ENCODE measurements at places on chromosomes 6 and 20. TPM values are rescaled to one million over a fixed set of nuclear protein-coding genes. Genes with fewer than 3 reads are reported as not detected.

OPN5 gene
- polyA plus RNA-seq, result not detected

ID4 gene
- 0.51 TPM for polyA plus RNA-seq

PARD6B gene
- polyA plus RNA-seq, result 0.30 TPM

BPIFA3 gene
- not detected for polyA plus RNA-seq

MPIG6B gene
- not detected for polyA plus RNA-seq

HEY2 gene
- polyA plus RNA-seq, result not detected

ZNF334 gene
- polyA plus RNA-seq, result 0.99 TPM

TBX18 gene
- 2.4 TPM for polyA plus RNA-seq

RBPJL gene
- polyA plus RNA-seq, result not detected

SLC32A1 gene
- polyA plus RNA-seq, result not detected

TRDN gene
- not detected for polyA plus RNA-seq

C20orf202 gene
- not detected for polyA plus RNA-seq

HTR1E gene
- polyA plus RNA-seq, result not detected

B3GAT2 gene
- polyA plus RNA-seq, result not detected

DNA sequence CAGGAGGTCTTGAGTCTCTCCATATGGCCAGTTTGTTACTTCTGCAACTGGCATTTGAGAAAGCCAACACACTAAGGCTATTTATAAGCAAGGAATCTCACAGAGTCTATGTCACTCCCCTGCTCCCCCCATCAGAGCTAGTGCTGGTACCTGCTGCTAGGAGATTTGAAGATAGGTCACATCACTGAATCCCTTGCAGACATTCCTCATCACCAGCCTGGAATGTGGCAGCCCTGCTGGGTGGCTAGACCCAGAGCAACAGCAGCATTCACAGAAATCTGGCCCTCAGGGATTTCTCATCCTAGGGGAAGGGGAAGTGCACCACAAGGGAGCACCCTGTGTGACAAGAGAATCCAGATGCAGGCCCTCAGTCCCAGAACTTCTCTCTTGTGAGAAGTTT lies 672.1 kb downstream of the HACE1 start:
- no peak for DNase-seq

- DNase-seq, result no peak
Measured at GRCh38 chr6:16533210-16533609, 228.1 kb downstream of the ATXN1 start.

GRCh38 chr20:60062431-60063047 lies 104.3 kb downstream of the CDH26 start:
- DNase-seq, result peak; percentile 37

GRCh38 chr6:167426084-167426483 lies 101.2 kb downstream of the TTLL2 start:
- no peak for DNase-seq

DNA sequence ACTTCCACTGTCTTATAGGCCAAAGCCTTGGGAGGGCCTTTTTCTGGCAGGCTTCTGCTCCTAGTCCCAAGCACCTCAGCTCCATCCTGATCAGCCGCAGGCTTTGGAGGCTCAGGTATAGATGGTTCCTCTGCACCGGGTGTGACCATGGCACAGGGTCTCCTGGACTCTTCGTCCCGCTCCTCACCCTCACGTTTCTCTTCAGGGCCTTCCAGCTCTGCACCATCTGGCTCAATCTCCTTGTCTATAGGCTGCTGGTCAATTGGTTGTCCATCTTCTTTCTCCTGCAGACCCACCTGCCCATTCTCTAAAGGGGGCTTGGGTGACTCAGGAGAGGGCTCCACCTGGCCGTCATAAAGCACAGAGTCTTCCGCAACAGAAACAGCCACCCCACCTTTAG lies 37.0 kb downstream of the BFSP1 start:
- DNase-seq, result no peak

DNA sequence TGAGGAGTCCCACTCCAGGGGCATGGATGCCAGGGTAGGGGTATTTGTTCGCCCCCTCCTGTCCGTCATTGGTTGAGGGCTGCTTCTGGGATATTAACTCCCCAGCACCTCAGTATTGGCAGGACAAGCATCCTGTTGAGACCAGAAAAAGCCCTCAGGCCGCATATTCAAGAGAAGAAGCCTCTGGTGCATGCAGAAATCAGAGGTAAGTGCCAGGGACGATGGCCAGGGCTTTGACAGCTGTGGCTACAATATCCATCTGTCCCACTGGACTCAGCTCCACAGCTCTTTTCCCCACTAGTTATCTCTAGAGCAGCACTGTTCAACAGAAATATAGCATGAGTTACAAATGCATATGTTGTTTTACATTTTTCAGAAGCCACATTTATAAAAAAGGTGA lies 651.3 kb downstream of the KIF16B start:
- DNase-seq, result no peak

GRCh38 chr20:48912065-48912464 lies 9.4 kb upstream of the ARFGEF2 start:
- DNase-seq, result no peak

- peak; percentile 46 for DNase-seq
Measured at GRCh38 chr6:26331218-26332073, 33.6 kb upstream of the BTN3A2 start.

DNA sequence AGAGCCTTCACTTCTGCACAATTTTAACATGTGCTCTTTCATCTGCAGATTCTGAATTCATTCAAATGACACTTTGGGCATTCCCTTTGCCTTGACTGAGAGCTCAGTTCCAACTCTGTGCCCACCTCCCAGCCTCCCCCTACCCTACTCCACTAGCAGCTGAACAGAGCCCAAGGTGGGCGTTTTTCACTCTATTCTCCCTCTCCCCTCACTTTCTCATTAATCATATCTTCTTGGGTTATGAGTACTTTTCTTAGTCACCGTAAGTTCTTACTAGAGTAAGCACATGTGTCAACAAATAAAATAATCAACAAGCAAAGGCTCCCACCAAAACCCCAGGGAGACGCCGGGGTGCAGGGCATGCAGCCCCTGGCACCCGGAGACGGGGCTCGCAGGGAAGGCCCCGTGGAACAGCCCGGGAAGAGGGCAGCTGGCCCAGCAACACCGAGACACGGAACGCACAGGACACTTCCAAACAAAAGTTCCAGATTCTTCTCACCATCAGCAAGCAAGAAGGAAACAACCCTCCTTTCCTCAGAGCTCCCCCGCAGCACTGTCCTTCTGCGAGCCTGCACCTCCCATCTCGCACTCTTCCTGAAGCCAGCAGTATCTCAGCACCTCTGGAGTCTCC lies 34.1 kb downstream of the TAF4 start:
- no peak for DNase-seq

- DNase-seq, result no peak
Measured at GRCh38 chr20:49697071-49697470, 16.6 kb downstream of the B4GALT5 start.

DNA sequence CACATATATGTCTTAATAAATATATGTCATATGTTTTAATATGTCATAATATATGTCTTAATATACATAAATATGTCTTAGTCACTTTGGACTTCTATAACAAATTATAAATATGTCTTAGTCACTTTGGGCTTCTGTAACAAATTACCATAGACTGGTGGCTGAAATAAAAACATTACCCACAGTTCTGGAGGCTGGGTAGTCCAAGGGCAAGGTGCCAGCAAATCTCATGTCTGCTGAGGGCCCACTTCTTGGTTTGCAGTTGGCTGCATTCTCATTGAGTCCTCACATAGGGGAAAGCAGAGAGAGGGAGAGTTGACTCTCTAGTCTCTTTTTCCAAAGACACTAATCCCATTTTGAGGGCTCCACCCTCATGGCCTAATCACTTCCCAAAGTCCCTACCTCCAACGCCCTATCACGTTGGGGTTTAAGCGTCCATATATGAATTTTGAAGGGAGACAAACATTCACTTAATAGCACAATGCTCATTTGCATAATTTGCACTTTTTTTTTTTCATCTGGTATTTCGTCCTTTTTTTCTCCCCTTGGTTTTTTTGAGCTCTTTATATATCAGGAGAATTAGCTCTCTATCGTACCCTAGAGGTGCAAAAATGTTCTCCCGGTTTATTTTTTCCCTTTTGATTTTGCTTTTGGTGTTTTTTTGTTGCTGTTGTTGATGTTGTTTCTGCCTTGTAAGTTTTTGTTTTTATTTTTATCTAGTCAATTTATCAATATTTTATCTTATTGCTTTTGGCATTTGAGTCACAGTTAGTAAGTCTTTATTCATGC lies 266.4 kb downstream of the PLCB1 start:
- no peak for DNase-seq

DNA sequence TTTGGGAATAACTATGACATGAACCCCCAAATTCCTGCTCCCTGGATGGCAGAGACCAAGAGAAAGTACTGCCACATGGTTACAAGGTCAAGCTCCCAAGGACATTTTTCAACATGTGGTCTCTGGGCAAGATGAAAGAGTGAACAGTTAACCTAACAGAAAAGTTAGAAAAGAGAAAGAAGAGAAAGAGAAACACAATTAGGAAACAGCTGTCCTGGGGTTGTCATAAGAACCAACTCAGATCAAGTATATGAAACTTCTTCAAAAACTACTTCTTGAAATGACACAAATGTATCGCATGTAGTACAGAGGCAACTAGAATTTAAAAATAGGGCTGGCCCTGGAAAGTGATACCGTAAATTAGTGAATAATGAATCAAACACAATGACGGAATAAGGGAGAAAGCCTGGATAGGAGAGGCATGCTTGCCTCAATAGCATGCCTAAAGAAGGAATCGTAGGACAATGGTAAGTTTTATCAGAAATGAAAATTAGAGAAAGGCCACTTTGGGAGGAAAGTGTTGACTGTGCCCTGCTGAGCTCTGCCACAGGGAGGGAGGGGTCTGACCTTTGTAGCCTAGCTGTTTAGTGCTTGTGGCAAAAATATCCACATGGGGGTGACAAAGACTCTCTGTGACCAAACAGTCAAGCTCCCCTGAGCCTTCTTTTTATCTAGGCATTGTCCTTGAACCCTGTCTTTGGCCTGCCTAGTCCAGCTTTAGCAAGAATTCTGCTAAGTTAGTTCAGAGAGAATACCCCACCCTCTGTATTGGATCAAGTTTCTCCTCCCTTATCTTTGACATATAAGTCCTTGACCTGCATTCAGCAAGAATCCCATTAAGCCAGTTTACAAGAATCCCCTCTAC lies 4.3 kb upstream of the DCBLD1 start:
- no peak for DNase-seq

DNA sequence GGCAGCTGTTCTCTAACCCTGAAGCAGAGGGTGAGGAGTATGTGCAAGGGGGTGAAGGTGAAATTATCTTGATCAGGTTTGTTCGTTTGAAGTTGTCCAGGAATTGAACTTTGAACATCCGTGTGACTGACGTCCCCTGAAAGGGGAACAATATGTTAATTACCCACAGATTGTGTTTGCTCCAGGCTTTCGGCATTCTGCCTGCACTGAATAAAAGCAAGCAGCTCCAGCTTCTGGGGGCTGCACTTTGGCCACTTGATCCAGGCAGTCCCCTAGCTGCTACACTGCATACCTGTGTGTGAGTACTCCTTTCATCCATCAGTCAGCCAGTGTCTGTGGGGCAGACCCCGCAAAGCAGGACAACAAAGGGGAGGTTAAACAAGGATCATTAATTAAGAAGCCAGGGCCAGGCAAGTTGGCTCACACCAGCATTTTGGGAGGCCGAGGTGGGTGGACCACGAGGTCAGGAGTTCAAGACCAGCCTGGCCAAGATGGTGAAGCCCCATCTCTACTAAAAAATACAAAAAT lies 104.8 kb upstream of the BTN3A2 start:
- DNase-seq, result no peak

DNA sequence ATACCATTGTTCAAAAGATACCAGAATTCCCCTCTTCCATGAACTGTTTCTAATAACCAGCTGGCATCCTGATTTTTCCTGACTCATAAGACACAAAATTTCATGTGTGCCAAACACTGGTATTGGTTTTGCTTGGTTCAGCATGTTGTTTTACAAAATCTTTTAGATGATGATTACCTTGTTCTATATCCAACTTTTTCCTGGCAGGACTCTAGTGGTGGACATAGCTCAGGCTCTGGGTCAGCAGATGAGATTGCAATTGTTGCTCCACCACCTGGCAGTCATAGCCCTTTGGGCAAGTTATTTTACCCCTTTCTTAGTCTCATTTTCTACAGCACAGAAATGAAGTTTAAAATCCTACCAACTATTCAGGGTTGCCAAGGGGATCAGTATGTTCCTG lies 6.2 kb downstream of the TRIM38 start:
- DNase-seq, result peak; percentile 27

- DNase-seq, result no peak
Measured at GRCh38 chr6:34189806-34190503, 44.1 kb upstream of the GRM4 start.

DNA sequence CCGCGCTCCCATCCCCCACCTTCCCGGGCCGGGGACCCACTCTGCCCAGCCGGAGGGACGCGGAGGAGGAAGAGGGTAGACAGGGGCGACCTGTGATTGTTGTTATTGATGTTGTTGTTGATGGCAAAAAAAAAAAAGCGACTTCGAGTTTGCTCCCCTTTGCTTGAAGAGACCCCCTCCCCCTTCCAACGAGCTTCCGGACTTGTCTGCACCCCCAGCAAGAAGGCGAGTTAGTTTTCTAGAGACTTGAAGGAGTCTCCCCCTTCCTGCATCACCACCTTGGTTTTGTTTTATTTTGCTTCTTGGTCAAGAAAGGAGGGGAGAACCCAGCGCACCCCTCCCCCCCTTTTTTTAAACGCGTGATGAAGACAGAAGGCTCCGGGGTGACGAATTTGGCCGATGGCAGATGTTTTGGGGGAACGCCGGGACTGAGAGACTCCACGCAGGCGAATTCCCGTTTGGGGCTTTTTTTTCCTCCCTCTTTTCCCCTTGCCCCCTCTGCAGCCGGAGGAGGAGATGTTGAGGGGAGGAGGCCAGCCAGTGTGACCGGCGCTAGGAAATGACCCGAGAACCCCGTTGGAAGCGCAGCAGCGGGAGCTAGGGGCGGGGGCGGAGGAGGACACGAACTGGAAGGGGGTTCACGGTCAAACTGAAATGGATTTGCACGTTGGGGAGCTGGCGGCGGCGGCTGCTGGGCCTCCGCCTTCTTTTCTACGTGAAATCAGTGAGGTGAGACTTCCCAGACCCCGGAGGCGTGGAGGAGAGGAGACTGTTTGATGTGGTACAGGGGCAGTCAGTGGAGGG lies 2.8 kb downstream of the SOX4 start:
- DNase-seq, result peak; percentile 44

DNA sequence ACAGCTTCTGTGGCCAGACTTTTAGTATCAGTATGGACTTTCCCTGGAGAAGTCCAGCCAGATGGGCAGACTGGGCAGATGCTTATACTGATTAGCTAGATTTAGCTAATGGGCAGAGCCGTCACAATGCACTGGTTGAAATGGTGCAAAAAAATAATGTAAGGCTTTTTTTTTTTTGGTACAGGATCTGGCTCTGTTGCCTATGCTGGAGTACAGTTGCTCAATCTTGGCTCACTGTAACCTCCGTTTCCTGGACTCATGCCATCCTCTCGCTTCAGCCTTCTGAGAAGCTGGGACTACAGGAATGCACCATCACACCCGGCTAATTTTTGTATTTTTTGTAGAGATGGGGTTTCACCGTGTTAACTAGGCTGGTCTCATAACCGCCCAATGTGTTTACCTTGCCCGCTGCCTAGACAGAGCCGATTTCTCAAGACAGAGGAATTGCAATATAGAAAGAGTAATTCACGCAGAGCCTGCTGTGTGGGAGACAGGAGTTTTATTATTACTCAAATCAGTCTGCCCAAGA lies 16.4 kb upstream of the KIFC1 start:
- DNase-seq, result peak; percentile 94

GRCh38 chr20:63037669-63038268 lies 31.0 kb upstream of the BHLHE23 start:
- no peak for DNase-seq
